Frontal cortex (tissue), 4 donors: ENCODE measurements at places on chromosomes 3 and 15.

DNA sequence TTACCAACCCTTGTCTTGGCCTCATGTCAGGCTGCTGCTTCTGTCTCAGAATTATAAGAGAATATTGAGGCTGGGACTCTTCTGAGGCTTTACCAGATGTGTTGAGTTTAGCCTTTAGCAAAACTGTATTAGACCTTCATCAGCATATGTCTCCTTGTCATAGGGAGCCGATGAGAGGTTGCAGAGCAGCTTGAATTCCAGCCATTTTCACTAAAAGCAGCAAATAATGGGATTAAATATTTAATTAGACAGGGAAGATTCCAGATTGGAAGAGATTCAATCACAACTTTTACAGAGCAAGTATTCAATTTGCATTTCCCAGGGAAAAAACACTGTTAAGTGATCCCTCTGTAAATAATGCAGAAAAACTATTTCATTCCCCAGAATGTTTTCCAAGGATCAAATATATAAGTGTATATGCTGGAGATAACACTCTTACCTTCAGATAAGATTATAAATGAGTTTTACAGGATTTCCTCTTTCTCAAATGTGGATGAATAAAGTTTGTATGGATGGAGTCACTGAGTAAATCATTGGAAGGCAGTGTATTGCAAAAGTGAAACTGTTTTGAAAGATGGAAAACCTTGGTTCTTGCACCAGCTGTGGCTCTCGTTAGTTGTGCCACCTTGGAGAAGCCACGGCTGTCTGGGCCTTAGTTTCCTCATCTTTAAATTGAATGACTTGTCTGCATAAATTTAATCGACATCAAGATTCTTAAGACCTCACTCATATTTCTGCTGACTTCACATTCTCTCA lies 466.4 kb upstream of the SGO1 start:
- DNase-seq, result no peak

- no peak for DNase-seq
These were observed 4.1 kb downstream of the LOXL1 start for GRCh38 chr15:73930371-73930770.

- no peak for DNase-seq
These were observed 225.4 kb upstream of the UBE2E2 start for GRCh38 chr3:22977650-22978289.

- no peak for DNase-seq
These were observed 67.3 kb upstream of the ST3GAL6 start for GRCh38 chr3:98695796-98696195.

DNA sequence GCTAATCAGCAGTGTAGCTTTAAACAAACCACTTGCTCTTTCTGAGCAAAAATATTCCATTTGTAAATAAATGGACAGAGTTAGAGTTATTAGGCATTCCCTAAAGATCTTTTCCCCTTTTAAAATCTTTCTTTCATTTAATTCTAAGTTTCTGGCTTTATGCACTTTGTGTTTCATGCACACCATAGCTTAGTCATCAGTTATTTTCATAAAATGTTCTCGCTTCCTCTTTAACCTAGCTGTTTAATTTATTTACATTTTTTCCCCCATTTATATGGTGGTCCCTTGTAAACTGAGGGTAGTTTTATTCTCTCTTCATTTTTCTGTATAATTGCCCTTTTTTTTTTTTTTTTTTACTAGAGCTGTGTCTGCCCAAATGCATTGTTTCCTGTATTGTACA lies 315.0 kb upstream of the LRRFIP2 start:
- DNase-seq, result no peak

GRCh38 chr3:106827515-106828213 lies 549.6 kb upstream of the CCDC54 start:
- DNase-seq, result no peak
